Urinary bladder (tissue), 4 donors: ENCODE measurements at places on chromosomes 12 and 14. TPM values are rescaled to one million over a fixed set of nuclear protein-coding genes. Genes with fewer than 3 reads are reported as not detected.

The SLC17A8 gene
- 0.95 TPM for total RNA-seq

The KCNC2 gene
- 0.32 TPM for total RNA-seq

The OR4K5 gene
- not detected for total RNA-seq

The TMEM30B gene
- 9.3 TPM for total RNA-seq

The KRT4 gene
- total RNA-seq, result 6.3 TPM

DNA sequence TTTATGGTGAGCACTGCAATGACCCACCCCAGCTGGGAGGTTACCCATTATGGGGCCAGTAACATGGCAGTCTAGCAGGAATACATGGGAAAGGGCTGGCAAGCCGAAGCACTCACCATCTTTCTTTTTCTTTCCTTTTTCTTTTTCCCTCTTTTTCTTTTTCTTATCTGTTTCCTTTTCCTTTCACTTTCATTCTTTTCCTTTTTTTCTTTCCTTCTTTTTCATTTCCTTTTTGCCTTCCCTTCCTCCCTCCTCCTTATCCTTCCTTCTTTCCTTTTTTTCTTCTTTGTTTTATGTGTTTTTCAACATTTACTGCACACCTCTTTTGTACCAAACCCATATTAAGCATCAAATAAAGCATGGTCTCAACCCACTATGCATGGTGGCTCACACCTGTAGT lies 501.1 kb downstream of the MED13L start:
- DNase-seq, result no peak

DNA sequence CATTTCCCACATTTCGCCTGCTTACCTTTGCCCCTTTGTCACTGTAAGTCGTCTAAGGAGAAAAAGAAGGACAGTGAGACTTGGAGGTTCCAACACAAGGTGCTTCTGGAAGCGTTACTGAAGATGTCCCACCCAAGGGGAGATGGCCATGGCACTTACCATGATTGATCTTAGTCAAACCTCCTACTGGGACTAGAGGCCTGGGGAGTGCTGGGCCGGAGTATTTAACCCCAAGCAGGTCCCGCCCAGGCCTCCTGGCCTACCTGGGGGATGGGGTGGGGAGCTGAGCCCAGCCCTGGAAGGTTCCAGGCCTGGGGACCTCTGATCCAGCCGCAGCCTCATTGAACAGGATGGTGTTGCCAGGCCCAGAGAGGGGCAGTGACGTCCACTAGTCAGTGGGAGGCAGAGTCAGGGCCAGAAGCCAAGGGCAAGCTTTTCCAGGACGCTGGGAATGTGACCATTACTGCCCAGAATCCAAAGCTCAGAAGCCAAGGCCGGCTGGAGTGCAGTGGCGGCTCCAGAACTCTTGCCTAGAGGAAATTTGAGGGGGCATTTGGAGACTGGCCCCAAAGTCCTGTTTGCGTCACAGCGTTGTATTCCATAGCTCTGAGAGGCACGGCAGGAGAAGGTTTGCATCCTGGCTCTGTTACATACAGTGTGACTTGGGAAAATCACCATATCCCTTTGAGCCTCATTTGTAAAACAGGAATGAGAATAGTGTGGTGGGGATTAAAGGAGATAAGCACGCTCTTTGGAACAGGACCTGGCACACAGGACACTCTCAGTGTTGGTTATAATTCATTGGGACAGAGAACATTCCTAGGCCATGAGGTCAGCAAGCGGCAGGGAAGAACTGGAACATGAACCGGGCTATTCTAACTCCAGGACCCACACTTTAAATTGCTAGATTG lies at the start of gene HPD:
HPD (minus strand) TSS at position 198 of the 911 bp plus-strand sequence; CDS start at position 162, 36 bp downstream.
- DNase-seq, result no peak

GRCh38 chr12:57233357-57234232 lies 4.1 kb downstream of the SHMT2 start:
- no peak for DNase-seq

DNA sequence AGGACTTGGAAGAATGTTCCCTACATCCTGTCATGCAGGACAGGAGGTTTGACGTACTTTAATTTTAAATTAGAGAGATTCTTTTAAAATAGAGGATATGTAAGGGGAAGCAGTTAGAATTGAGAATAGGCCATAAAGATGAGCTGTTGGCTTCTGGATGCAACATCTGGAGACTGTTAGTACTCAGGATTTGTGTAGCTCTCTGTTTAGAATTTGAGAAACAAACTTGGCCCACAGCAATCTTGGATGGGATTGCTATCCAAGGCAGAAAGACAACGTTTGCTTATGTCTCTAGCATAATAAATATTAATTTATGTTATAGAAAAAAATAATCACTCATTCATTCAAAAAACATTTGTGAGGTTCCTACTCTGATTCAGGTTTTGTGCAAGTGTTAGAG lies 398.4 kb upstream of the NOVA1 start:
- DNase-seq, result no peak

DNA sequence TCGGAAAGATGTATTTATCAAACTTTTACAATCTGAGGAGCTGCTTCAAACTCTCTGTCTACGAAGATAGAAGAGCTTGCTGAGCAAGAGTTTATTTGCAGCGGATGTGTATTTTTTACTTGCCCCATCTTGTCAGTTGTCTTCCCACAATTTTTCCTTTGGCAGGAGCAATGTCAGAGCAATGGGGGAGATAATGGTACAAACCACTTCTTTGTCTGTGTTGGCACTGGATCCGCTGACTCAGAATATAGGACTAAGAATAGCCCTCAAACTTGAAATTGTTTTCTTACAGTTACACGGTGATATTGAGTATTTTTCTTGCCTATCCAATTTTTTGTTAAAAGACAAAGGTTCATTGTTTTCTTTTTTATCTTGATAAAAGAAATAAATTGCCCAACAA lies 27.6 kb downstream of the HELB start:
- DNase-seq, result no peak

DNA sequence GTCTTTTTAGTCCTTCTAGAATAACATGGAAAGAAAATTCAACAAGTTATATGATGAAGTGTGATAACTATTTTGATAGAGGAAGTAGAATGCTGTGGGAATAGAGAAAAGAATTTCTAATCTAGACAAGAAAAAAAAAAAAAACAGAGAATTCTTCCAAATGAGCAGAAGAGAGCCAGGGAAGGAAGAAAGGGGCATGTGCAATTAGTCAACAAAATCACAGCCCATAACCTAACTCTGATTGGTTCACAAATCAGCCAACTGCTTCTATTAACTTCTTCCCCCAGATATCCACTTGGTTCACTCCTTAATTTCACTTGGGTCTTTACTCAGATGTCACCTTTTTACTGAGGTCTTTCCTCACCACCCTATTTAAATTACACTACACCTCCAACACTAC lies 69.5 kb downstream of the BTG1 start:
- DNase-seq, result no peak

DNA sequence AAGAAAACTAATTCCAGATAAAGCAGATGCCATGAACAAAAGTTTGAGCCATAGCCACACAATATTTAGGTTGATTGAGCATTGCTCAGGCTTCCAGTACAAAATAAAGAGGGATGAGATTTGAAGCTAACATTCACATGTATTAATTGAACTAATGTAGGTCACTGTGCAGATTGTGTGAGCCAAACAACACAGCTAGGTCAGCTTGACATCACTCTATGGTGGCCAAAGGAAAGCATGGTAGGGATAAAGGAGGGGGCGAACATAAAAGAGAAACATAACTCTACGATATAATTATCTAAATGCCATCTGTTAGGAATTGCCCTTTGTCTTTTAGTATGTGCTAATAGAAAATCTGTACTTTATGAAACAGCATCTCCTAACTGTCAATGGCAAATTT lies 477.7 kb upstream of the SYT1 start:
- no peak for DNase-seq

GRCh38 chr14:72024504-72024903 lies 92.3 kb downstream of the RGS6 start:
- no peak for DNase-seq

DNA sequence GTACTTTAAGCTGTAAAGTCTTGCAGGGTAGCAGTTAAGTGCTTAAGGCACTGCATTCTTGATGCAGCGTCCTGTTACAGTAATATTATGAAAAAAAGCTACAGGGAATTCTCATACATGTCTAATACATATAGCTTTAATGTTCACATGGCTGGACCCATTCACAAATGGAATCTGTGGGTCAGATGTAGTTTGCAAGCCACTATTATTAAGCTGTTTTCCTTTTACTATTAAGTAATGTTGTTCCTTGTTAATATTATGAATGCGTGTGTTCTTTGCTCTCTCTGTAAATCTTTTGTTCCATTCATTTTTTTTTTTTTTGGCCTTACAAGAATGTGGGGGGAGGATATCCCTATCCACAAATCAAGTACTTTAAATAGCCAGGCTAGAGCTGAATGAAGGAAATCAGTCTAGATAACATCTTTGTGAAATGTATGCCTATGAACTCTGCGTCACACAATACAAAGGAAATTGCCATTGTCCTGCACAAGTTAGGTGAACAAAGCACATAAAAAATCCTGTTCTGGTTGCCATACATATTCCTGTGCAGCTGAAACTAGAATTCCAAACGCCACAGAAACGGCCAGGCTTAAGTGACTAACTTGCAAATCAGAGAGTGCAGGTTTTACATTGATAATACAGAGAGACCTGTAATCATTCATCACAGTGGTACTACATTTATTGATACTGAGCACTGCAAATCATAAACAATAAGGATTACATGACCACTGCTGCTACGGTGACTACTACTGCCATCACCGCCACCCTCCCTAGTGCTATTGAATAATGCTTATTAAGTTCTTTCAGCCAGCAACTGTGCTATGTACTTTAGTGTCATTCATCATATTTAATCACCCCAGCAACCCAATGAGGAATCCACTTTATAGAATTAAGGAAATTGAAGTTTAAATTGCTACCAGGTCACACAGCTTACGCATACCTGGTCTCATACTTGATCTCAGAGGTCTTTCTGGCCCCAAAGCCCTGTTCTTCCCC lies 111.9 kb downstream of the HMGA2 start:
- DNase-seq, result no peak
